BJ (cell line): ENCODE measurements at places on chromosomes 4 and X.
A peak's percentile ranks its signal among the peaks of the same experiment; 100 is the strongest.

DNA sequence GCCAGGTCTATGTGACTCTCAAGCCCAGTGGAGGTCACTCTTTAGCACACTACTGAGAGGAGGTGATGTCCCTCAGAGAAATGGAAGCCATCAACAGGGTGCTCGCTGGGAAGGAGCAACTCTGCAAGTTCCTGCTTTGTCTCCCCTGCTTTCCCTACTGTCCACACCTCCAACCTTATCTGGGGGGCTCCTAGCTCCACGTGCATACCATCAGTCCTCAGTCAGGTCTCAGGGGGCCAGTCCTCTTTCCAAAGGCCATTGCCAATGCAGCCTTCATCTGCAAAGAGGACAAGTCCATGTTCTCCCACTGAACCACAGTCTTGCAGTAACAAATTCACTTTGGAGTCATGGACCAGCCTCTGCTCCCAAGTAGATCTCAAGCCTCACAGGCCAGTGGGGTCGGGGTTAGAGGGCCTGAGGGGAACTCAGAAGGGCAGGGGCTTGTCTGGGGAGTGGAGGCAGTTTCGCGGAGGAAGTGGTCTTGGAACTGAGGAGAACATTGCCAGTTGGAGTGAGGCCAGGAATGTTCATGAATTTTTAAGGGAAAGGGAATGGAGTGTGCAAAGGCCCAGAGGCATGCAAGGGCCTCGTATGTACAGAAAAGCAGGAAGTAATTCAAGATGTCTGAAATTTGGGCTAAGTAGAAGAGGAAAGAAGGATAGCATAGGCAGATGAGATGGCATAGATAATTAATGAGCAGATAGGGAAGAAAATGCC is 8.9 kb downstream of the RTL5 start:
- no peak for DNase-seq

DNA sequence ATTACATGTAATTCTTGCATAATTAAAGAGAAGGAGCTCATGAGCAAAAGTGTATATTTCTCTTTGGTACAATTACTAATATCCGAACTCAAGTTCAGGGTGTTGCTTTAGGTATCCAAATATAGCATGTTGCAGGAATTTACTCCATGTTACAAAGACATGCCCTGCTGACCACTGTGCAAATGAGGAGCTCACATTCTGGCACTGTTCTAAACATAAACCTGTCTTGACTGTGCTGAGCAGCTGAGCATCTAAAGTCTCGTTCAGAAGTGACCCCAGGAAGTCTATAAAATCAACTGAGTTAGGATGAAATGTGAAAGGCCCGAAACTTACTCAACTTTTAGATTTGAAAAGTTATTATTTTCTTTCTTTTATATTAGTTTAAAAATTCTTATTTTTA is 124.3 kb downstream of the STIM2 start:
- DNase-seq: no peak

GRCh38 chrX:24268786-24269185 is 45.1 kb downstream of the SUPT20HL2 start:
- no peak for DNase-seq

GRCh38 chr4:127400731-127401346 is 231.9 kb upstream of the INTU start:
- peak; percentile 13 for DNase-seq

DNA sequence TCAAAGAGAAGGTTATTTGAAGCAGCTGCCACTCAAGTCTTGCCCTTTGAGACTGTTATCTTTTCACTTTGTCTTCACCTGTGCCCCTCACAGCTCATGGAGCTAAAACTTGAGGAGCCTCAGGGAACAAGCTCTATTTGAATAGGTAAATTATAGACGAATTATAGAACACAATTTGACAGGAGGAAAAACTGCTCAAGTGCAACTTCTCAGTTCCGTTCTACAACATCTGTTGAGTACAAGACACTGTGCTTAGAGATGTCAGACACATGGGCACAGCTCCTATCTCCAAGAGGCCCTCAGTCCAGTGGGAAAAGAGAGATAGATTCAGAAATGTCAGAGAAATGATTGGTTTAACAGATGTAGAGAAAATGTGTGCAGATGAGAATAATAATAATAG is 5.1 kb downstream of the PPP1R2C start:
- DNase-seq: no peak

DNA sequence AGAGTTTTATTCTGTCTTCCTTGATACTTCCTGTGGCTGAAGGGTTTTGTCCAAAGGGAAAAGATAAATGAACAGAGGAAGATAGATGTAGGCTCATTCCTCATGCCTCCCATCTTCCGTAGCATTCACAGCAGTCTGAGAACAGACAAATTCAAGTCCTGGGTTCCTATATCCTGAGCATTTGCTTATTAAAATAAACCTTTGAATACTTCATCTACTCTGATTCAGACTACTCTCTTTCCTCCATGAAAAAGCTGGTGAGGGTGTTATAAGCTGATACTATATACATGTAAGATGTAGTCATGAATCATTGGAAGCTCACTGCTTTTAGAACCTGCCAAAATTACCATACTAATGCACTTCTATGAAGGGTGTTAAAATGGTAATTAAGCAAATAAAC is 61.2 kb downstream of the GAB1 start:
- DNase-seq: no peak

- no peak for DNase-seq
Observed at GRCh38 chrX:39866229-39866628, 231.5 kb downstream of the BCOR start.

- no peak for DNase-seq
Observed at GRCh38 chrX:70970482-70970995, 39.6 kb upstream of the SLC7A3 start.

DNA sequence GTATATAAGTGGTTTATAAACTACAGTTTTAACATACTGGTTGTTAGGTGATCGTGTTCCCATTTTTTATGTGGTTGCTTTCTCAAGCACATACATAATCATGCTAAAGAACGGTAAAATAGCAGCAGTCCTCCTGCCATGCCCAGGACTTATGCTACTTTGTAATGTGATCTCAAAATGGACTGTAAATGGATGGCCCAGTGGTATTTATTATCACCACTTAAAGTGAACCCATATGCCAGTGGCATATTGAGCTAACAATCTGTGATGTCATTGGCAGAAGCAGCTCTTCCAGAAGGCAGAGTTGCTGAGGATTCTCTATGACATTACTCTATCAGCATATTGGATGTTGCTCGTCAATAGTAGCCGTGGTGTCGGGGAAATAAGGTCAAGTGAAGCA is 28.6 kb downstream of the ANK2 start:
- DNase-seq: no peak

DNA sequence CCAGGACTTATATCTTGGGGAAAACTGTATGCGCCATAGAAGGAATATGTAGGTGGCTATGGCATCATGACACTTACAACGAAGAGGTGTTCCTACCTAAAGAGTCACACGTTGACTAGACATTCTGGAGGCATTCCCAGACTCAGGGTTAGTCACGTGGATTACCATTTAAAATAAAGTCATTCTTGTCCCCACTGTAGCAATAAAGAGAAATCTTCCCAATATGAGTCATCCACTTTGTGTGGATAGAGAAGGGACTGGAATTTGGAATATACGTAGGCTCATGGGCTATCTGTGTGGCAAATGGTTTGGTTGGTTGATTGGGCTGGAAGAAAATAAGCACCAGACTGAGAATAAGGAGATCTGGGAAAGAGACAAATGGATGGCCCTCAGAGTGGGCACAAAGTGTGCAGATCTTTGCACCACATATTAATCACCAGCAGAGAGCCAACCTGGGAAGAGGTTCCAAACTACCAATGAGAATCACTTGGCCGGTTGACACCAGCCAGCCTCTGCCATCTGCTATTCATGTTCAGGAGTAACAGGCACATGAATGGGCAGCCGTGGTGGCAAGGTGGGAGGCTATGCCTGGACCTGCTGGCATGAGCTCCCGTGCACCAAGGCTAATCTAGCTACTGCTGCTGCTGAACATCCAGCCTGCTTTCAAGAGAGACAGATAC is 41.0 kb downstream of the MTNR1A start:
- no peak for DNase-seq

GRCh38 chr4:5757536-5757935 is 46.5 kb downstream of the EVC start:
- no peak for DNase-seq

DNA sequence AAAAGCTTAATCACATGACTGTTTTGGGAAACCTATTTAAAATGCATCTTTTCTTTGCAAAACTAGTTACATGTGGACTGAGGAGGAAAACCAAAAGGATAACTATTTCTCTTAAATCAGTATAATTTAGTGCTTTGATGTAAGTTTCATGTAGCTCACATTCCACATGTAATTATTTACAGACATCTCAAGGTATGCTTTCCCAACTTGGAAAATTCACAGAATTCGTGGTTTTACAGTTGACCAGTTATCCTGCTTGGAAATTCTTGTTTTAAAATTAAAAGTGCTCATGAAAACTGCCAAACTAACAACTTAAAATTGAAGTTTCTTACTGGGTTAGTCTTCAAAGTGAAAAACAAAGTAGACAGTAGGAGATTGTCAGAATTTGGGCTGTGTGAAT is 52.4 kb downstream of the EDNRA start:
- no peak for DNase-seq

DNA sequence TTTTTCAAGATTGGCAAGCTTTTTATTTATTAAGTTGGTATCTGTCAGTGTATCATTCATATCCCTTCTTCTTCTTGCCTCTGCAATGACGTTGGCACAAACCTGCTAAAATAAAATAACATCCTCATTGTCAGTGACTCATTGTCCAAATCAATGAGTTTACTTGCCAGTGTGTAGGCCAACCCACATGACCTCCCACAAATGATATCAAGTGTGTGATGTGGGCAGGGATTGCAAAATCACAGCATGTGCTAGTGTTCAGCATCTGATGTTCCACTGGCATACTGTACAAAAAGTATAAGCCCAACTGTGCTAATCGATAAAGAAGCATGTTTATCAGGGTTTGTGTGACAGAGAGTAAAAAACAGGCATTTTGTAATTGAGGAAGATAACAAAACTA is 25.5 kb downstream of the GPAT3 start:
- DNase-seq: no peak

- peak; percentile 1 for DNase-seq
Observed at GRCh38 chrX:53594354-53594753, 92.2 kb downstream of the HUWE1 start.

GRCh38 chr4:146211440-146211839 is 2.9 kb upstream of the REELD1 start:
- no peak for DNase-seq

GRCh38 chr4:175190654-175191053 is 272.5 kb downstream of the ADAM29 start:
- DNase-seq: no peak

- no peak for DNase-seq
Observed at GRCh38 chr4:168434993-168435392, 45.3 kb downstream of the DDX60L start.

- DNase-seq: no peak
Observed at GRCh38 chr4:7917669-7918068, 22.0 kb downstream of the AFAP1 start.

- DNase-seq: no peak
Observed at GRCh38 chr4:97016186-97016907, 1126.9 kb downstream of the STPG2 start.

GRCh38 chr4:153603258-153603657 is 80.8 kb upstream of the TLR2 start:
- DNase-seq: no peak

- no peak for DNase-seq
Observed at GRCh38 chr4:102334624-102335023, 10.7 kb downstream of the SLC39A8 start.

GRCh38 chr4:81214144-81214880 is 710 bp downstream of the PRKG2 start:
- DNase-seq: no peak
